ENCODE measurements at places on chromosomes 6 and 20.

DNA sequence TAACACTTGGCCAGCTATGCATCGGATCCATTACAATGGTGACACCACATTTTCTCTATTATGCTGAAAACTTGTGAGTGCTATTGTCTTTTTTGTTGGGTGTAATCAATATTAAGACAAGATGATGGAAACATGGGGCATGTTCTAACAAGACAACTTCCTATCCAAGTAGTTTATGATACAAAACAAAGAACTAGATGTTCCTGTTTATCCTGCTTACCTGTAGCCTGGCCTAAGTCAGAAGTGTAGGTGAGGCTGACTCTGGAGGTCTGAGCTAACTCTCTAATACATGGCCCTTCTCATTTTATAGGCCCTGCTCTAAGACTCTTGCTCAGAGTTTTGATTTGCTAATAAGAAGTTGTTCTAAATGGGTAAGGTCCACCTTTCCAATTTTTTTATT, 242.4 kb upstream of the STXBP5 start:
- no peak for DNase-seq

DNA sequence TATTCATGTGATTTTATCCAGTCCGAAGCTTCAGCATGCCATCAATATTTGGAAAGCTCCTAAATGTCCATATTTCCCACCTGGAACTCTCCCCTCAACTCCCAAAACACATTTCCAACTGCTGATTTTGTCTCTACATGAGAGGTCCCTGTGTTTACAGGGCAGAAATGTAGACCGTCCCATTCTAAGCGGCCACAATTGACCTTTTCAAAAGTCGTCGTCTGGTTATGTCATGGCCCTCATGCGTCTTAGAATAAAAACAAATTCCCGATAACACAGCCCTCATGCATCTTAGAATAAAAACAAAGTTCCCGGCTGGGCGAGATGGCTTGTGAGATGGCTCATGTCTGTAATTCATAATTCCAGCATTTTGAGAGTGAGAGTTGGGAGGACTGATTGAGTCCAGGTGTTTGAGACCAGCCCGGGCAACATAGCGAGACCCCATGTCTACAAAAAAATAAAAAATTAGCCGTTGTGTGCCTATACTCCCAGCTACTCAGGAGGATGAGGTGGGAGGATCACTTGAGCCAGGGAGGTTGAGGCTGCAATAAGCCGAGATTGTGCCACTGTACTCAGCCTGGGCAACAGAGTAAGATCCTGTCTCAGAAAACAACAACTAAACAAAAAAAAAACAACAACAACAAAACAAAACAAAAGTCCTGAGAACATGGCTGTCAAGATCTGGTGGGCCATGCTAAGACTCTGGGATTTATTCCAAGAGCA, 6.4 kb upstream of the ZNF217 start:
- no peak for DNase-seq

DNA sequence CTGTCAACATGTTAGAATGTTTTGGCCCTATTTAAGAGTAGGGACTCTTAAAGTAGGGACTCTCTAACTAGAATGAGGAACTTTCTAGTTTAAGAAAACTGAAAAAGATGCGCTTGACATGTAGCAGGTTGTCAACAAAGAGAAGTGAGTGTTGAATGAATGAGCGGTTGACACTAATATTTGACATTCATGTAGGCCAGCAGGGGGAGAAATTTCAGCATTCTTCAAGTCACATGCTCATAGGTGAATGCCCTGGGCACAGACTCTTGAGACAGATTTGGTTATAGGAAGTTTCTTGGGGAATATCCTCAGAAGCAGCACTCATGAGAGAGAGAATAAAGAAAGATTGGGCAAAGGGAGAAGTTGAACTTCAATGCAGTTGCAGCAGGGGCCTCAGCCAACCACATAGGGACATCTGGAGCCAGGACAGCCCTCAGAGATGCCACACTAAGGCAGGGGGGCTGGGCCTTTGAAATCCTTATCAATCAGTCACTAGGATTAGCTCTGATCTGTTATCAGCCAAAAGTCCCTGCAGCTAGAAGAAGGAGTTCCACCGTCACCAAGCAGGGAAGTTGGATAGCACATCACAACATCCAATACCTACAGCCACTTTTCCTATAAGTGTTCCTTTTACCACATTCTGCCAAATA, 145.1 kb upstream of the FKBP1C start:
- no peak for DNase-seq

DNA sequence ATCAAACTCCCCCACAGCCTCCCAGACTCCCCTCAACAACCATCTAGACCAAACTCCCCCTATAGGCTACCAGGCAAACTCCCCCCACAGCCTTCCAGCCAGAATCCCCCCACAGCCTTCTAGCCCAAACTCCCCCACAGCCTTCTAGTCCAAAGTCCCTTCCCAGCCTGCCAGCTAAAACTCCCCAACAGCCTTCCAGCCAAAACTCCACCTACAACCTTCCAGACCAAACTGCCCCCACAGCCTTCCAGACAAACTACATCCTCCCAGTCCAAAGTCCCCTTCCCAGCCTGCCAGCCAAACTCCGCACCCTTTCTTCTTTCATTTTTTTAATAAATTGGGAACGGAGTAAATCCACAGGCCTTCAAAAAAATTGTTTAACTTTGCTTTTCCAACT, 37.4 kb upstream of the SYNDIG1 start:
- no peak for DNase-seq

DNA sequence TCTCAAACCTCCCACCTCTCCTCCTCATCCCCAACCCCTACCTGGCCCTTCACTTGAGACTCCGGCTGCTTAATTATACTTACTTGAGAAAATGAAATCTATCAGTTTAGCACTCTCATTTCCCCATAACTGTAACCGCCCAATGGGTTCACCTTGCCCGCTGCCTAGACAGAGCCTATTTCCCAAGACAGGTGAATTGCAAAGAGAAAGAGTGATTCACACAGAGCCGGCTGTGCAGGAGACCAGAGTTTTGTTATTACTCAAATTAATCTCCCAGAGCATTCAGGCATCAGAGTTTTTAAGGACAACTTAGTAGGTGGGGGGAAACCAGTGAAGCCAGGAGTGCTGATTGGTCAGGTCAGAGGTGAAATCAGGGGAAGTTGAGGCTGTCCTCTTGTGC, 301.4 kb upstream of the CDYL start:
- DNase-seq, result peak; percentile 27

DNA sequence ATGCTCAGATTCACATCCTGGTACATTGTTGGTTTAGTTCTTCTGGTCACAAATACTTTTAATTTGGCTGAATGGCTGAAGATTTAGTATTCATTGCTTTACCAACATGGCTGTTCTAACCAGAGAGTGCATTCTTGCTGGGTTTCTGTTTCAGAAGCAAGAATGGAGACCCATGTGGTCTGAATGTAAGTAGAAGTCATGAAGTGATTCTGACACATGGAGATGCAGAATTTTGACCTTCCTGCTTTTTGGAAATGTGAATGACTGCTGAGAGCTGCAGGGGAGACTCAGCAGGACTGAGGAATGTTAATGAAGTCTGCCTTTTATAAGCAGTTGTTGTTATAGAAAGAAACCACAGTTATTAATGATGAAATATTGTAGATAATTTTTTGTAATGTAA, 576.1 kb upstream of the MARCKS start:
- DNase-seq, result no peak

DNA sequence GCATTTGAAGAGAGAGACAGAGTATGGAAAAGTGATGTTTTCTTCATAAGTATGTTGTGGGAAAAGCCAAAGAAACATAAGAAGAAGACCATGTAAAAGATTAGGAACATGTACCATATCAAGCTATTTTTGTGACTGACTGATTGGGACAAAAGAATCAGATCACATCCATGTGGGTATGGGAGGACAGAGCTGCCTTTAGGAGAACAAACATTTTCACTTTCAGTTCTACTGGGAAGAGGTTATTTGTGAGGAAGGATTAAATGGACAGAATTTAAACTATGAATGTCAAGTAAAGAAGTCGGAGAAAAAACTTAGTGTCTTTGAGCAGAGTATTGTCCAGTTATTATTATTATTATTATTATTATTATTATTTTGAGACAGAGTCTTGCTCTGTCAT, 124.4 kb upstream of the HCRTR2 start:
- DNase-seq, result no peak

DNA sequence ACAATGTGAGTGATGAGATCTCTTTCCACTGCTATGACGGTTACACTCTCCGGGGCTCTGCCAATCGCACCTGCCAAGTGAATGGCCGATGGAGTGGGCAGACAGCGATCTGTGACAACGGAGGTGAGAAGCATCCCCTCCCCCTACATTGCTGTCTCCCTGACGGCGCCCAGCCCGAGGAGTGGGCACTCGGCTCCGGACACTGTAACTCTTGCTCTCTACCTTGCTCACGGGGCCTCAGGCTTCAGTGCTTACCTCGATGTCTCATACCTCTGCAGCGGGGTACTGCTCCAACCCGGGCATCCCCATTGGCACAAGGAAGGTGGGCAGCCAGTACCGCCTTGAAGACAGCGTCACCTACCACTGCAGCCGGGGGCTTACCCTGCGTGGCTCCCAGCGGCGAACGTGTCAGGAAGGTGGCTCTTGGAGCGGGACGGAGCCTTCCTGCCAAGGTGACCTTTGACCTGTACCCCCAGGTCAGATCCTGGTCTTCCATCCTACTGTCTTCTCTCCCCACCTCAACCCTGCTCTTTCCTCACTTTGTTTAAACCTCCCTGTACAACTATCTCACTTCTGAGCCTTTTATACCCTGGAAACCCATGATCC, 1.3 kb downstream of the CFB start:
- DNase-seq, result no peak

DNA sequence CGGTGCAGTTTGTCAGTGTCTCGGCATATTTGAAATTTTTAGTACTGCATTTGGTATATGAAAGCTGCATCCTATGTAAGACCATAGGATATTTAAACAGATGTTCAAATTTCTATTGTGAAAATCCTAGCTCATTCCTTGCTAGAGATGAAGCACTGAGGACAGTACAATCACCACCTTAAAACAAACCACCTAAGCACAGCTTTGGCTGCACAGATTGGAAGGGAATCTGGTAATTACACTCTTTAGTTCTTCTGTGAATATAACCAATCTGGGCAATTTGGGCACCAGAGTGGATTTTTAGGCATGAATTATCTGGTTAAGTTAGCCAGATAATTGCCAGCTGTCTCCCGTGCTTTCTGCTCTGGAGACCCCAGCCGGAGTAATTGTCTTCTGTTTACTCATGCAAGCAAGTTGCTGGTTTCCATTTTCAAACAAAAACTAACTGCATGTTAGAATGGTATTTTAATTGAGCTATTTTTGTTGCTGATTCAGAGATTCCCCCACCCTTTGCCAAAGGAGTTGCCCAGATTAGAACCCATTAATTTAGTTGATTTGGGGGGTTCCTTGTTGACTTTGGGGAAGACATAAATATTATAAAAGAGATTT, 36.9 kb downstream of the E2F3 start:
- no peak for DNase-seq

DNA sequence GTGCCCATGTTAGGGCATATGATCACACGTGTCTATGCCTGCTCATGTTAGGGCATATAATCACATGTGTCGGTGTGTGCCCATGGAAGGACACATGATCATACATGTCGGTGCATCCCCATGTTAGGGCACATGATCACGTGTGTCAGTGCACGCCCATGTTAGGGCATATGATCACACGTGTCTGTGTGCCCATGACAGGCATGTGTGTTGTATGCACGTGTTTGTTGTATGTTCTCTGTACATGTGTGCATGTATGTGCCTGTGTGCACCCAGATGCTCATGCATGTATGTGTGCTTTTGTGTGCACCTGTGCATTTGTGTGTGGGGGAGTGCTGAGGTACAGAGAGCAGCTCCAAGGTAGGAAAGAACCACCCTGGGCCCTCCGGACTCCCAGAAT, 29.8 kb downstream of the YTHDF1 start:
- no peak for DNase-seq

DNA sequence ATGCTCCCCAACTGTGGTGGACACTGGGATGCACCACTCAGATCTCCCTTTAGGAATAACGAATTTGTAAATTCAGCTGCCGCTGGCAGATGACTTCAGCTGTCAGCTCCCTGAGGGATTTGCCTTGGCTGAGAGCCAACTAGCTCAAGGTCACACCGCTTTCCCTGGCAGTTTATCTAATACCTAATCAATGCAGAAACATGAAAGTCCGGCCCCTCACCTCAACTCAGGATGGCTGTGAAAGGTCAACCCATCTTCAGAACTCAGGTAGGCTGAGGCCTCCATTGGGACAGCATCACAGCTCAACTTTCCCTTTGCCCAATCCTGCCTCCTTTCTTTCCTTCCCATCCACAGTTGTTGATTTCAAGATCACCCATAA, 22.8 kb upstream of the SCGN start:
- DNase-seq, result no peak

- DNase-seq, result no peak
Measured at GRCh38 chr6:13461805-13462204, 25.6 kb downstream of the GFOD1 start.

- DNase-seq, result no peak
Measured at GRCh38 chr6:20948556-20948955, 414.3 kb downstream of the CDKAL1 start.

- DNase-seq, result no peak
Measured at GRCh38 chr6:81734081-81734480, 18.4 kb downstream of the TENT5A start.

DNA sequence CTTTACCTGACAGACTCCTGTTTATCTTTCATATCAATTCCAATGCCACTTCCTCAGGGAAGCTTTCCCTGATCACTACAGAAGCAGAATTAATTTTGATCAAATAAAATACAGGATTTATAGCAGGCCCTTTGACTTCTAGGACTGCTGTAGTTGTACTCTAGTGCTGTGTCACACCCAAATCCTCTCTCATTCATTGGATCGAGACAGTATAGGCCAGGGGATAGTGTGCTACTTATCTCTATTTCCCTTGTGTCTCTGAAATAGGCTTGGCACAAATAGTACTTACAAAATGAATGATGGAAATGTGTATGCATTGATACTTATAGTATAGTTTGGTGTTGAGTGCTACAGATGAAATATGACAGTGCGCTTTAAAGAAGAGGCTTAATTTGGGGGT, 19.8 kb downstream of the RALY start:
- no peak for DNase-seq

- peak; percentile 53 for DNase-seq
Measured at GRCh38 chr6:136784910-136785746, 7.1 kb downstream of the MAP3K5 start.

GRCh38 chr20:46883892-46884291, 10.8 kb upstream of the EYA2 start:
- no peak for DNase-seq

All from GM06990 (cell line).